ENCODE measurements at places on chromosomes 11 and 22. TPM values are rescaled to one million over a fixed set of nuclear protein-coding genes. Genes with fewer than 3 reads are reported as not detected.

HIRA gene
- total RNA-seq: 23.8 TPM

FXYD6 gene
- total RNA-seq: 0.11 TPM

FGF19 gene
- total RNA-seq: 0.09 TPM

PDGFB gene
- 2.9 TPM for total RNA-seq

ARHGAP20 gene
- 0.06 TPM for total RNA-seq

CLCF1 gene
- 32.5 TPM for total RNA-seq

C1QTNF6 gene
- total RNA-seq: 10.8 TPM

OR2AT4 gene
- not detected for total RNA-seq

ARVCF gene
- total RNA-seq: 2.6 TPM

GGTLC2 gene
- total RNA-seq: not detected

OR8G5 gene
- not detected for total RNA-seq

HEPHL1 gene
- not detected for total RNA-seq

CLP1 gene
- 26.6 TPM for total RNA-seq

KCNK7 gene
- 0.53 TPM for total RNA-seq

SNX32 gene
- 0.04 TPM for total RNA-seq

CLMP gene
- 26.7 TPM for total RNA-seq

RAB3IL1 gene
- total RNA-seq: 26.3 TPM

RFPL2 gene
- 0.11 TPM for total RNA-seq

TLCD5 gene
- 6.1 TPM for total RNA-seq

CDC42EP1 gene
- 31.7 TPM for total RNA-seq

OR52A1 gene
- not detected for total RNA-seq

DENND5A gene
- 40.5 TPM for total RNA-seq

PKP3 gene
- total RNA-seq: 31.8 TPM

OR4A16 gene
- not detected for total RNA-seq

GAS2 gene
- total RNA-seq: 0.86 TPM

CYP2D6 gene
- 0.27 TPM for total RNA-seq

KRTAP5-5 gene
- total RNA-seq: not detected

SLC25A45 gene
- total RNA-seq: 16.6 TPM

MICALL1 gene
- 20.7 TPM for total RNA-seq

CAPN5 gene
- 7.1 TPM for total RNA-seq

HTR3A gene
- total RNA-seq: not detected

TPBGL gene
- 0.18 TPM for total RNA-seq

SYT13 gene
- total RNA-seq: 5.9 TPM

GUCY1A2 gene
- total RNA-seq: 0.05 TPM

KRTAP5-2 gene
- total RNA-seq: not detected

ARHGAP8 gene
- total RNA-seq: 1.4 TPM

UBQLN3 gene
- total RNA-seq: not detected

CAVIN3 gene
- total RNA-seq: 27.0 TPM

GRM5 gene
- not detected for total RNA-seq

TEAD1 gene
- 107 TPM for total RNA-seq

LUZP2 gene
- not detected for total RNA-seq

MS4A6A gene
- total RNA-seq: not detected

DRG1 gene
- 59.9 TPM for total RNA-seq

MFNG gene
- 0.79 TPM for total RNA-seq

CTSW gene
- 0.07 TPM for total RNA-seq

HBE1 gene
- 0.09 TPM for total RNA-seq

CRYBB3 gene
- not detected for total RNA-seq

Data from A549 treated with dexamethasone at 1 μM for 4 hours (cell line).